Activated CD4-positive, alpha-beta T cell treated with anti-CD3 and anti-CD28 coated beads, Interleukin-2, amount 50 U/mL, for 16 hours (primary cell): ENCODE measurements at places on chromosomes 11 and 22.

- DNase-seq = no peak
These were observed 83.2 kb downstream of the TRIM29 start for GRCh38 chr11:120054753-120055045.

- DNase-seq = no peak
These were observed 39.8 kb downstream of the MUC6 start for GRCh38 chr11:996681-997080.

GRCh38 chr22:48926643-48927042, 901.0 kb downstream of the BRD1 start:
- no peak for DNase-seq

DNA sequence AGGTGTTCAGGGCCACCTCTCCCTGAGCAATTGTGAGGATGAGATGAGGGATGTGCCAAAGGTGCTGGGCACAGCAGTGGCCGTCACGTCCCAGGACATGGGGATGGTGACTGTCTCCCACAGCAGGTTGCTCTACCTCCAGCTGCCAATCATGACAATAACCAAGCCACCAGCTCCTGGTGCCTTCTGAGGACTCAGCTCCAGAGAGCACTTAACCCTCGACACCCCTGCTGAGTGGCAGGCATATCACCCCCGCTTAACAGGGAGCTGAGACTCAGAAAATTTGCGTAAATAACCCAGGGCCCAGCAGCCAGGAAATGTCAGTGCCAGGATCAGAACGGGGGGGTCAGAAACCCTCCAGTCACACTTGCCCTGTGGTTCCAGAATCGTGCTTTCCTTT, 8.4 kb upstream of the PNPLA5 start:
- no peak for DNase-seq

- peak; percentile 70 for DNase-seq
These were observed 122.3 kb downstream of the RCN1 start for GRCh38 chr11:32213223-32213622.

- no peak for DNase-seq
These were observed 17.5 kb upstream of the ACCSL start for GRCh38 chr11:44029977-44030911.

DNA sequence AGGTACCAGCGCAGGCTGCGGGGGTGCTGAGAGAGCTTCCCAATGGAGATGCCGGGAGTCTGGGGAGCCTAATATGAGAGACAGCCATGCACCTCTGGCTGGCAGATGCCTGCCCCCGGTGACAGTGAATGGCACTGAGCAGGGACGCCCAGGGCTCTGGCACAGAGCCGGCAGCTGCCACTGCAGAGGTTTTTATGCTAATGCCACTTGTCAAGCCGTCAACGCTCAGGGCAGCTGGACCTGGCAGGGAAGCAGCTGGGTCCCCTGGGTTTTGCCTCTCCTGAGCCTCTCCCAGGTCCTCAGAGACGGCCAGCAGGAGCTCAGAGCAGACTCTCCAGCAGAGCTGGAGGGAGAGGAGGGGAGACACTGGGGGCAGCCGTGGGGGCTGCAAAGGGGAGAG, 573.6 kb downstream of the BUD13 start:
- DNase-seq = no peak

- no peak for DNase-seq
These were observed 577.9 kb upstream of the ANO5 start for GRCh38 chr11:21614961-21615360.

DNA sequence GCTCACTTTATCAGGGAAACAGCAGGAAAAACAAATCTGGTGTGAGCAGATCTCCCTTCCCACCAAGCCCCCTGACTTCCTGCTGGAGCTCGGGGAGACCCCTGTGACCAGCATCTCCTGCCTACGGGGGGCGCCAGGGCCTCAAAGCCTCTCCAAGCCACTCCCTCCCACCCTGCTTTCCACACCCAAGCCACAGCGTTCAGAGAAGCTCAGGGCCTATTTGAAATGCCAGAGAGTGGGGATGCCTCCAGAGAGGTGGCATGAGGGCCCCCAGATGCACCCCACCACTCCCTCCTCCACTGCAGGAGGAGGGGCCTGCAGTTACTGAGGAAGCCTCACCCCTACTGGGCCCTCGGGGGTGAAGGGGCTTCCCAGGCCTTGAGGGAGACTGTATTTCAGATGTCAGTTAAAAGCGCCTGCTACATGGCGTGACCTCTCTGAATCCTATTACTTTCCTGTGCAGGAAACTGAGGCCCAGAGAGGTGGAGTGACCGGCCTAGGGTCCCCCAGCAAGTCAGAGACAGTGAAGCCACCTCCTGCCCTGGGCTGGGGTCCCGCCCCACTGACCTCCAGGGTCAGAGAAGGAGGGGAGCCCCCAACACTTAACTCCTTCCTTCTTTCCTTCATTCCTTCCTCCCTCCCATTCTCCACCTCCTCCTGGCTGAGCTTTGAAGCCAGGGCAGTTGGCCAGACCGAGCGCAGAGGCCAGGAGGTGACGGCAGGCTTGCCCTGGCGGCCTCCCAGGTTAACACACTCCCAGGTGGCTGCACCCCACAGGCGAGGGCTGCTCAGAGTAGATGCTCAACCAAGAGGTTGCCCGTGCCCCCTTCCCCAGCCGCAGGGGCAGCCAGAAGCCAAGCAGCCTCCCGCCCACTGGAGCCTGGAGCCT, 6.0 kb upstream of the CDKN1C start:
- no peak for DNase-seq

- no peak for DNase-seq
These were observed 1.3 kb downstream of the SELENOM start for GRCh38 chr22:31106001-31106571.

- DNase-seq = no peak
These were observed 561 bp downstream of the FXYD2 start for GRCh38 chr11:117823946-117824420.

GRCh38 chr11:75154646-75155569, 4.0 kb downstream of the SLCO2B1 start:
- no peak for DNase-seq

- DNase-seq = no peak
These were observed 8.6 kb upstream of the C11orf96 start for GRCh38 chr11:43933608-43934551.

GRCh38 chr22:37626144-37626543, 13.3 kb upstream of the SH3BP1 start:
- no peak for DNase-seq

- no peak for DNase-seq
These were observed 201.0 kb upstream of the NAV2 start for GRCh38 chr11:19511413-19512183.

DNA sequence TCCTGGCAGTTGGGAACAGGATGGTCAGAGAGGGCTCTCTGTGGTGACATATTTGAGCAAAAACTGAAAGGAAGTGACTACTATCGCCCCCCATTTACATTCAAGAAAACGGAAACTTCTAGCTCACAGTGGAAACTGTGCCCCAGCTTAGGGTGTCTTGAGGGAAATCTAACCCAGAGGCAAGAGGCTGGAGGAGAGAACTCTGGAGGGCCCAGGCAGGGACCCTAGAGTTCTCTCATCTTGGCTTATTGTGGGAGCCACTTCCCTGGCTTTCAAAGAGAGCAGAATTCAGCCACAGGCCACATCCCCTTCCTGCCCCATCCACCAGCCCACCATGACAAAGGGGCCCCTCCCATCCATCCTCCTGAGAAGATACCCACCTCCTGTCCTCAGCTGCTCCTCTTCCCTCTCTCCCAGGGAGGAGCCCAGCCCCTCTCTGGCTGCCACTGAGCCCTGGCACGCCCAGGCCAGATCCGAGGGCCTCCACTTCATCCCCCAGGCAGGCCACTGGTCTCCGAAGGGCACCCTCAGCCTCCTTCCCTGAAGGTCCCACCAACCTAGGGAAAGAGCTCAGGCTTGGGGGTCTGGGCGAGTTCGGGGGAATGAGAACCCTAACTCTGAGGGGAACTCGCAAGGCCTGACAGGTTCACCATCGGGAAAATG, 1.6 kb upstream of the TMPRSS13 start:
- DNase-seq = peak; percentile 29

- peak; percentile 55 for DNase-seq
These were observed 103.9 kb downstream of the GGTLC2 start for GRCh38 chr22:22748297-22748743.

DNA sequence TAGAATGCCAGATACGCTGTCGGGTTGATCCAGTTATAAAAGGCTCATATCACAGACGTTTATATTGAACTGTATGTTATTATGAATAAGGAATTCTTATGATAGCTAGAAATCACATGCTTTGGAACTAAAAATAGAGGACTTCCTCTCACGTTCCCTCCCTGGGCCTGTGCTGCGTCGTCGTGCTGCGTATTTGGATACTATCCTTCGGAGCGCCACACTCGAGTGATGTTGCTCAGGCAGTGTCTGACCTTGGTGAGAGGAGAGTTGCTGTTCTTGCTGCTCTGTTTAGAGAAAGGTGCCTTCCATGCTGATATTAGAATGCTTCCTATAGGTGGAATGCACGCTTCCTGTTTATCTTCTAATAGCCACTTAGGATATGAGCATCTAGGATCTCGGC, 20.2 kb upstream of the ST14 start:
- no peak for DNase-seq

DNA sequence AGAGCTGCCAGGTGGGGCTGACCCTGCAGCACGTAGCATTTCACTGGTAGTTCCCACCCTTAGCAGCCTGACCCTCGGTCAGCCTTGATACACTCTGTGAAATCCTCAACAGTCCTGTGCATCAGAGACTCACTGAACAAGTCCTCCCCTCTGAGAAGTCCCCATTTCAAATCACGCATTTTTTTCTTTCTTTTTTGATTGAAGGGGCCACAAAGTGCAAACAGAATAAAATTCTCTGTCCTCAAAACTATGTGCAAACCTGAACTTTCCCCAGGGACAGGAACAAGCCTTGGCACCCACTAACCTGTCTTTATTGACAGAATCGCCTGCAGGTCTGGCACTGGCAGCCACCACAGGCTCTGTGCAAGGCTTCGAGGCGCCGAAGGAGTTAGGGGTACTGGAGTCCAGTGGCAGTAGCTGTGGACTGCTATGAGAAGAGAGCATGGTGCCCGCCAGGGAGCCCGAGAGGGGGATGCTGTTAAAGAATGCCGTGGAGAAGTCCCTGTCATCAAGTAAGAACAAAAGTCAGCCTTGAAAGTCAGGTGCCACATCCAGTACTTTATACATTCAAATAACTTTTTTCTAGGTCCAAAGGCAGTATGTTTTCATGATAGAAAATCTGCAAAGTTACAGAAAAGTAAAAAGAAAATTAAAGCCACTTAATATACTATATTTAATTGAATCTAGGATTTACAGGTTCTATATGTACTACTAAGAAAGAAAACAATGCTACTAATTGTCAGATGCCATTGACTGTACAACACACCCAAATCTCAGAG, 53.8 kb downstream of the HIRA start:
- no peak for DNase-seq

- DNase-seq = no peak
These were observed 109.2 kb downstream of the CSNK2A3 start for GRCh38 chr11:11243590-11244469.

- no peak for DNase-seq
These were observed 1511.1 kb downstream of the BRD1 start for GRCh38 chr22:48316257-48317250.
